ENCODE measurements at places on chromosomes 3 and 15.

DNA sequence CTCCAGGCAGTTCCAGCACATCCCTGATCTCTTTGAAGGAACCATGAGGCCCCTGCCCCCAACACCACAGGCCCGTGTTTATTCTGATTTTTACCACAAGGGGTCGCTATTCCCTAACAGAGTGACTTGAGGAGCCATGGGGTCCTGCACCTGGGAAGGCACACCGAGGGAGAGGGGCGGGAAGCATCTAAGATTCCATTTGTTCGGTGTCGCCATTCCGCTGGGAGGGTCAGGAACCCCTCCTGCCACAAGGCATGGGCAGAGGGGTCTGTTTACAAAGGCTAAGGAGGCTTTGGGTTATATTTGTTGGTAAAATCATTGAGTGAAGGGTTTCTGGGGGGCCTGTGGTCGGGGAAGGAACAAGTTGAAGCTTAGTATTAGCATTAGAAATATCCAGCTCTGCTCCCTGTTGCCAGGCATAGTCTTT lies 77.1 kb downstream of the WDR76 start:
- DNase-seq: peak; percentile 29

DNA sequence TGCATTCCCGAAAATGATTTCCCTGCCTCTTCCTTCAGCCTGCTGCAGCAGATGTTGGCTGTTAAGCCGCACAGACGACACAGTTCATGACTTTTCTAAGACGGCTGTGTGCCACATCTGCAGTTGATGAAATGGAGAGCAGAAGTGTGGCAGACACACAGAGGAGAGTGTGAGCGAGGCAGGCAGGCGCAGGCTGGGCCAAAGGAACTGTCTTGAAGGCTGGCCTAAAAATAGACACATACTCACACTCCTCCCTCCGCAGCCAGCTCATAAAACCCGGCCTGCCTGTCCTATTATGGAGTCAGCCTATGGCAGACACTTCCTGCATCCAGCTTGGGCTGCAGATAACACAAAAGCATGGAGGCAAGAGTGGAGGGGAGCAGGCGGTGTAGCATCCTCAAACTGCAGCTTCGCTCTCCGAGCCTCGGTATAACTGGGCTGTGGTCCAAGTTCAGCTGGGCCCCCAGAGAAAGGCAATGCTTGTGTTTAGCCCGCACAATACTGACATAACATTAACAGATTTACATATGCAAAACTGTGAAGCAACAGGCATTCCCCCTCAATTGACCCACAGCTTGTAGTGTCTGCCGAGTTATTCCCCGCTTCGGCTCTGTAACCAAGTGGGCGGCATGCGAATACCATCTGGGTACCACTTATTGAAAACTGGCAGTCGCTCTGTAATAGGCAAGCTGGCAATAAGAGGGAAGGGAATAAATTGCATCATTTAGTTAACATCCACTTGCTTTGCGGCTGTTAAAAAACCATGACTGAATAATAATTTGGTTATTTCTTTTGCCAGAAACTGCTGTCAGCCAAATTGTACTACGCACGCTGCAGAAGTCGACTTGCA lies 40.8 kb downstream of the FOXP1 start:
- no peak for DNase-seq

DNA sequence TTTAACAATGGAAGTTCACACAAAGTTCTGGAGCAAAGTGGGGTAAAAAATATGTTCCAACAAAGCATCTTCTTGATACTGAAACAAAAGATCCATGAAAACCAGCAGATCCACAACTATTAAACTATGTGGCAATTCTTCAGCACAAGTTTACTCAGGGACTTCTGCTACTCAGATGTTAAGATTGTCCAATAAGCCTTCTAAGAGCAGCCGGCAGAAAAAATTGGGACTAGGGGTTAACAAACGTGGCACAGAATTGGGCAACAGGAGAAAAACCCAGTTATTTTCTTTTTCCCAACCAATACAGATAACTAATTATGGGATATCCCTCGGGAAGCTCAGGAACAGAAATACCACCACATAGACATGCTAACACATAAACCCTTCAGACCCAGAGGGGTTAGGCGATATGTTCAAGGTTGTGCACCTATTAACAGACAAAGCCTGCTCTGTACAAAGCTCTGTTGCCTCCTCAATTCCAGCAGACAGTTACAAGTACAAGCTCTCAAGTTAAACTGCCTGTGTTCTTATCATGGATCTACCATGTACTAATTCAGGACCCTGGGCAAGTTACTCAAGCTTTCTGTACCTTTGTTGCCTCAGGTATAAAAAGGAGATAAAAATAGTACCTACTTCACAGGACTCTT lies 6.8 kb downstream of the SSR3 start:
- no peak for DNase-seq

DNA sequence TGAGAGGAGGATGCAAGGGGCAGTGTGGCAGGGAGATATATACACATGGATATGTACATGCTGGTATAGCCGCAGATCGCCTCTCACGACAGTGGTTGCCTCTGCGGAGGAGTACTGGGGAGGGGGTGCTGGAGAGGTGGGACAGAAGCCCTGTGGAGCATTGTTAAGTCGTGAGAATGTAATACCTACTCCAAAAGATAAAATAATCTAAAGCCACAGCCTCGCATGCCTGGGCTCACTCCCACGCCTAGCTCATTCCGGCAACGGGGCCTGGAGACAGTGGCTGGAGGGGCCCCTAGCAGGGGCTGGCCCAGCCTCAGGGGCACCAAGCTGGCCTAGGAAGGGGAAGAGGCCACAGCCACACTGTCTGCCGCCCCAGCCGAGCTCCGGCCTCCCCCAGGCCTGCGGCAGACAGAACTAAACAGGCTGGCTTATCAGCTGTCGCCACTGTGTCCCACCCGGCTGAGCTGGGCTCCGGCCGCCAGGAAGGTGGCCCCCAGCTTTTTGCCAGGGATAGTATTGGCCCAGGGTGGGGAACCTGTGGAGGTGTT lies 65.1 kb upstream of the LCTL start:
- DNase-seq: no peak

GRCh38 chr3:165854696-165855095 lies 17.5 kb upstream of the BCHE start:
- no peak for DNase-seq

DNA sequence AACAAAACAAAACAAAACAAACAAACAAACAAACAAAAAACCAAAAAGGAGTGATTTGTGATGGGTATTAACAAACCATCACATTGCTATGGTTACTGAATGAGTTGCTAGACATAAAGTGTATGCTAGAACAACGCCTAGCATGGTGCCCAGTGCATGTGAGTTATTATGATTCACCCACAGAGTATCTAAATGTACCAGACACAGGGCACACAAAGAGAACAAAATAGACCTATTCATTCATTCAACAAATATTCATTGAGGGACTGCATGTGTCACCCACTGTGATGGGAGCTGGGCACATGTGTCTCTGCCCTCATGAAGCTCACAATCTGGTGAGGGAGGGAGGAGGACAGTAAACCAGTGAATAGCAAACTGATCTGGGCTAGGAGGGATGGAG lies 11.6 kb upstream of the ACAN start:
- no peak for DNase-seq

DNA sequence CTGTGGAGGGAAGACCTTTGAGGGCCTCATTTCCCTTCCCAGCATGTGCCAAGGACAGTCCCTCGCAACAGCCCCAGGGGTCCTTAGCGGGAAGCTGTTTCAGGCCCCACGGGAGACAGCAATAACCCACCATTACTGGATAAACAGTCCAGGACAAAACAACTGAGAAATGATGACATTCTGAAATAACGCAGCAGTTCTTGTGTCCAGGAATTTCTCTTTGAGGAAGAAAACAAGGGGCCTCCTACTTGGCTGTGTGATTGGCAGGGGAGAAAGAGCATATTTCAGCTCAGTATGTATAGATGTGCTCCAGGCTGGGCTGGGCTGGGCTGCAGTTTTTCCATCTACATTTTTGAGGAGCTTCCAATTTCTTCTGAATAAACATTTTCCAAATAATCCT lies 82.2 kb upstream of the THBS1 start:
- DNase-seq: no peak

GRCh38 chr3:164779816-164780215 lies 298.5 kb downstream of the SI start:
- DNase-seq: no peak

GRCh38 chr3:40437889-40438288 lies 19.2 kb upstream of the RPL14 start:
- no peak for DNase-seq

- no peak for DNase-seq
Measured at GRCh38 chr3:102233881-102234280, 200.9 kb upstream of the ZPLD1 start.

GRCh38 chr15:49441816-49442215 lies 18.8 kb downstream of the FGF7 start:
- DNase-seq: no peak

DNA sequence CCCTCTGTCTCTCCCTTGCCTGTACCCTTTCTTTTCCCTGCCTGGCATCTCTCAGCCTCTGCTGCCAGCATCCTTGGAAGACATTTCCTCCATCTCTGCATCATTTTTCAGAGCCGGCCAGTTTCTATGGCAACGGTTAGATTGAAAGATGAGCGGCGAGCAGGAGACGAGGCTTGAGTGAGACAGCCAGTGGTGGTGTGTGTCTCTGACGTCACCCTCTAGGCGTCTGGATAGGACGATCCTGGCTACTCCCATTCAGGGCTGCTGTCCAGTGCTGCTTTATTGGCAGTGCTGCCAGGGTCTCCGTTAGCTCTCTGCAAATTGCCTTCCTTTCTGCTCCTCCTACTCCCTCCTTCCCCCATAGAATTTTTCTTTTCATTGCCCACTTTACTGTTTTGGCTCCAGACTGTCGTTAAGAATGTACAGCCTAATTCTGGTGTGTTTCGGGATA lies 57.9 kb downstream of the TRAK1 start:
- no peak for DNase-seq

DNA sequence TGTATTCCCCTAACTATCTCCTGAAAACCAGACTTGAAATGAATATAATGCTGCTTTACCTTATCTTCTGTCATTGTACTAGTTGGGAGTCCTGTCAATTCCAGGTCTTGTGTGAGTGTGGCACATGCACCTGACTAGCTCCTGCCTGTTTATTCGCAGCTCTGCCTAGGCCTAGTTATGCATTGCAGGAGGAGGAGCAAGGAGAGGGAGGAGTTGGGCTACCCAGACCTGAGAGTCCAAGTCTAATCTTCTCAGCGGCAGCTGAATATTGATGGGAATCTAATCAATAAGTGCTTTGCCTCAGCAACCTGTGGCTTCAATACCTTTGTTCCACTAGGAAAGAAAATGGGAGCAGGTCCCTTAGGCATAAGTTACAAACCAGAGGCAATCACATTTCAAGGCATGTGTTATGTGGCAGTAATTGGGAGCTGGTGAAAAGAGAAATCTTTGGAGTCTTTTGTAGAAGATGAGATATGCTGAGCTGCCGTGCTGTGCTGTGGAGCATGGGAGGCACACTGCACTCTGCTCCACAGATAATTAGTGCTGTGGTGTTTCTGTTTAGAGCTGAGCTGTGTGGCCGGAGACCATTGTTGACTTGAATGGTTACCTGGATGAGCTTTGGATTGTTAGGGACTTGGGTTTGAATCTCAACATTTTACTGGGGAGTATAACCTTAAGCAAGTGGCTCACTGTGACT lies at the start of gene SLC2A2:
SLC2A2 (minus strand) TSS at position 124 of the 697 bp plus-strand sequence; CDS start at position 74, 50 bp downstream.
- no peak for DNase-seq

GRCh38 chr3:126352476-126353454 lies 4.4 kb downstream of the KLF15 start:
- no peak for DNase-seq

DNA sequence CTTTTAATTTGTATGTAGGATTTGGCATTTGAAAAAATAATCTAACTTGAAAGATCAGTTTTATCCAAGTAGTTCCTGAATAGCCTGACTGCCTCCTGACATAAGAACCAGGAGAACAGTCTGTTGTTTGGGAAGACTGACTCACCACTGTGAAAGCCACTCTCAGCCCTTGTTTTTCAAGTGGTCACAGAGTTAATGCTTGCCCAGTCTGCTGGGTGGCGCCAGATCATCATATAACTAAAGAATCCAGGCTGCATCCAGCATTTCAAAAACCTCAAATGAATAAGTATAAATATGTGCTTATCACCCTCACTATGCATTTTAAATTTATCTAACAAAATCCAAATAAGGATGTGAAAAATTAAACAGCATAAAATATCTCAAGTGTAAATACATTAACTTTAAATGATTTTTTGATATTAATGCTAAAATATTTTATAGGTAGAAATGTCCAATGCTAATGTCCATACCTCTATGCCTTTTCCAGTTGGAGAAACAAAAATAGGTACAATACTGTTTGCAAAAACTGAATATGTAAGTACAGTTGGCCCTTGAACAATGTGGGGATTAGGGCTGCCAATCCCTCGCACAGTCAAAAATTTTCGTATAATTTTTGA lies 26.9 kb upstream of the ZBBX start:
- DNase-seq: no peak

GRCh38 chr15:53910236-53910849 lies 67.9 kb upstream of the UNC13C start:
- DNase-seq: no peak

DNA sequence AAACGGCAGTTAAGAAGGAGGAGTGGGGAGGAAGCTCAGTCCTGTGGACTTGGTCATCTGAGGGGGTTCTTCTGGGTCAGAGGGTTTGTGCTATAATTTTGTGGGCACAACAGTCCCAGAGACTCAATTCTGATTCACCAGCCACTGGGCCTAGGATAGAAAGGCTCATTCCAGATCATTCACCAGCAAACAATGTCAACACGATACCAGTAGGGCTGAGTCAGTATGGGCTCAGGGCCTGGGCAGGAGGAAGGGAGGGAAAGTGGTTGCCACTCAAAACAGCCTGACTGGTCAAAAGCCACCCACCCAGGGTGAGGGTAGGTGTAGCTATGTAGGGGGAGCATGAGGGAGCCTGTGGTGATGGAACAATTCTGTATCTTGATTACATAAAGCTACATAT lies 86.9 kb upstream of the MEX3B start:
- no peak for DNase-seq

GRCh38 chr3:71277341-71277740 lies 306.2 kb downstream of the FOXP1 start:
- DNase-seq: no peak

DNA sequence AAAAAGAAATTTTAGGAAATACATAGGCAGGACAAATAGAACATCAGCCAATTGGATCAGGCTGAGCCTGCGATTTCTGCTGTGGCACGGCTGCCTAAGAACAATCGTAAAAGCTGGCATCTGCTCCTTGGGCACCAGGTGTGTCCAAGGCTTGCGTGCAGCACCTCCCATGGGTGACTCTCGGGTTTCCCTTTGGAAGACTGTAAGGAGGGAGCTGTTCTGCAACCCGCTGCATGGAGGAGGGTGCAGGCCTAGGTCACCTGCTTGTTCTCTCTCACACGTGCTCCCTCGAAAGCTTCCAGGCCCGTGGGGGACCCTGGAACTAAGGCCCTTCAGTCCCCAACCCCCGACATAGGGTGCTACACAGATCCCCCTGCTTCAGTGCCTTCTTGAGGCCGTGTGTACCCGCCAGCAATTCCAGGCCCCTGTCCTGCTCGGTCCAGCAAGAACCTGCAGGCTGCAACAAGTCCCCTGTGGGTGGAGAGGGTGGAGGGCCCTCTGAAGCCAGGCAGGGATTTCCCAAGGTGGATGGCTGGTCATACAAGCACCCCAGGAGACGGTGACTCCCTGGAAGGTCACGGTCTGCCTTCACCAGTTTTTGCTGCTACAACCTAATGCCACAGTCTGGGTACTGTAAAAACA lies 3.4 kb downstream of the GP9 start:
- no peak for DNase-seq

- DNase-seq: peak; percentile 1
Measured at GRCh38 chr3:161221806-161222600, 892 bp downstream of the NMD3 start.

GRCh38 chr3:46909535-46910161 lies 32.1 kb downstream of the PTH1R start:
- DNase-seq: peak; percentile 64

GRCh38 chr3:137348936-137349335 lies 391.2 kb downstream of the IL20RB start:
- no peak for DNase-seq

- no peak for DNase-seq
Measured at GRCh38 chr15:29672923-29673809, 149.1 kb downstream of the TJP1 start.

All from naive thymus-derived CD4-positive, alpha-beta T cell (primary cell).